ENCODE measurements at places on chromosomes 2 and 18.
A peak's percentile ranks its signal among the peaks of the same experiment; 100 is the strongest.

DNA sequence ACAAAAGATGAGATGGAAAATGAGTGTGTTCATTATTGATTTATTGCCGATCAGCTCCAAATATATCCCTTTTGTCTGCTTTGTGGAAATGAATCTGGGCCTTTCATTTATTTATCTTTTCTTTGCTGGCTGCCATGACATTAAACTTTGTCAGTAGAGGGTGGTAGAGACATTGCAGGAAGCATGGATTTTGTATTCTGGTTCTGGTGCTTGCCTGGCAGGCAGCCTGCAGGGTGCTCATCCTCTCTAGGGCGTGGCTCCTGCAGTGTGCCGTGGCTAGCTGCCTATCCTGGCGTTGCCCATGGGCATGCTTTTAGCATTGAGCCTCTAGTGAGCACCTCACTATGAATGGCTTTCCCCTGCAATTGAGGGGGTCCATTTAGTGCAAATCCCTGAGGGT, 593.1 kb downstream of the RNF144A start:
- no peak for DNase-seq

- no peak for DNase-seq
These were observed 121.5 kb downstream of the WDSUB1 start for GRCh38 chr2:159165048-159165447.

- no peak for DNase-seq
These were observed 1.4 kb downstream of the FZD5 start for GRCh38 chr2:207768168-207768865.

DNA sequence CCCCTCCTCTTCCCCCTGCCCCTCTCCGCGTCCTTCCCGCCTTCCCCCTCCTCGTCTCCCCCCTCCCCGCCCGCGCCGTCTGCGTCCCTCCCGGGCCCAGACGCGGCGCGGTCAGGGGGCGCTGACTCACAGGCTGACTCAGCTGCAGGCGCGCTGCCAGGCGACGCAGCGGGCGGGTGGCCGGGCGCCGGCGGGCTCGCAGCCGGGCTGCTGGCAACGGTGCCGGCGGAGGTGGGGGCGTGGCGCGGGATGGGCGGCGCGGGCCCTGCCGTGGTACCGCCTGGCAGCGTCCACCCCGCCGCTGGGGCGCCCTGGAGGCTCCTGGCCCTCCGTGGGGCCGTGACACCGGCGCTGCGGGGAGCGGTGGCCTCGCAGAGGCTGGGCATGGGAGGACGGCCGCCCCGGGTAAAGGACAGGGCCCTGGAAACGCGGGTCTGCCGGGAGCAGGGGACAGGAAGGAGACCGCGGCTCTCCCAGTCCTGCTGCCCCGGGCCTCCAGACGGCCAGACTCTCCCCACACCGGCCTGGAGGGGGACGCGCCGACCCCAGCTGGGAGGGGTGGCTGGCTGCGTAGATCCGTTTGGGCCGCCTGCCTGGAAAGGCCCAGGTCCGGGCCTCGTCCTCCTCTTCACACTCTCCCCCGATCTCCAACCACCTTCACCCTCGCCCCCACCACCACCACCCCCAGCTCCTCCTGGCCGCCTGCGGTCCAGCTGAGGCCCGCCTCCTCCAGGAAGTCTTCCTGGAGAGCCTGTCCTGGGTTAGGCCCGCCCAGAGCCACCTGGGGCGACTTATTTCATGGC, 10.0 kb upstream of the PROC start:
- DNase-seq = peak; percentile 91

DNA sequence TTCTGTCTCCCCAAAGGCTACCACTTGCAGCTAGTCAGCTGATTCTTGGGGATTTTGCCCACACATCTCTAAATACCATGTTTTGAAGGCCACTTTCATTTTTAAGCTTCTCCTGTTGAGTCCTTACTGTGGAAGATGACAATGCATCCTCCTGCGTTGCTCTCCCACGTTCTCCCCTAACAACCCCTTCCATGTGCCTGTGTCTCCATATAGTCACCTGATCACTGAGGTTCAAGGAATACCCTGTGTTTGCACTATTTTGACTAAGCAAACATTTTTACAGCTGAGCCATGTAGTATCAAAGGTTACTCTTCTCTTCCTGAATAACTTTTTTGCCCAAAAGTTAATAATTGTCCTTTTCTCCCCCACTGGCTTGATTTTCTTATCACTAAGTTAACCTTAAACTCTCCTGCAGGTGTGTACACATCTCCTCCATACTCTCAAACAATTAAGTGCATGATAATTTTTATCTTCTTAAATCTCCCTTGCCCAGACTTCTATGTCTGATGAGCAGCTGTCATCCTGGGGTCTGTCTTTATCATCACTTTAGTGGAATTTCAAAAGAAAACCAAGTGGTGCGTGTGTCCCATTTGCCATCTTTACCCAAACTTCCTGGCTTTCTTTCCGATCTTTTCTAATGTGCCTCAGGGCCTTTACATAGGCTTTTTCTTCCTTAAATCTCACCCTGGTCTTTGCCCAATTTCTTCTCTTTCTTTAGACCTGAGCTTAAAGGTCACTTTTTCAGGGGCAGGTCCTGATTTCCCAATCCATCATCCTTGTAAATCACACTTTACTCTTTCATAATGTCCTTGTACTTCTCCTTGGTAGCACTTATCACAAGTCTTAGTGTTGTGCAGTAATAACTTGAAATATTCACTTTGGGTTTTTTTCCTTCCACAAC, 85.2 kb upstream of the SPATS2L start:
- DNase-seq = no peak

DNA sequence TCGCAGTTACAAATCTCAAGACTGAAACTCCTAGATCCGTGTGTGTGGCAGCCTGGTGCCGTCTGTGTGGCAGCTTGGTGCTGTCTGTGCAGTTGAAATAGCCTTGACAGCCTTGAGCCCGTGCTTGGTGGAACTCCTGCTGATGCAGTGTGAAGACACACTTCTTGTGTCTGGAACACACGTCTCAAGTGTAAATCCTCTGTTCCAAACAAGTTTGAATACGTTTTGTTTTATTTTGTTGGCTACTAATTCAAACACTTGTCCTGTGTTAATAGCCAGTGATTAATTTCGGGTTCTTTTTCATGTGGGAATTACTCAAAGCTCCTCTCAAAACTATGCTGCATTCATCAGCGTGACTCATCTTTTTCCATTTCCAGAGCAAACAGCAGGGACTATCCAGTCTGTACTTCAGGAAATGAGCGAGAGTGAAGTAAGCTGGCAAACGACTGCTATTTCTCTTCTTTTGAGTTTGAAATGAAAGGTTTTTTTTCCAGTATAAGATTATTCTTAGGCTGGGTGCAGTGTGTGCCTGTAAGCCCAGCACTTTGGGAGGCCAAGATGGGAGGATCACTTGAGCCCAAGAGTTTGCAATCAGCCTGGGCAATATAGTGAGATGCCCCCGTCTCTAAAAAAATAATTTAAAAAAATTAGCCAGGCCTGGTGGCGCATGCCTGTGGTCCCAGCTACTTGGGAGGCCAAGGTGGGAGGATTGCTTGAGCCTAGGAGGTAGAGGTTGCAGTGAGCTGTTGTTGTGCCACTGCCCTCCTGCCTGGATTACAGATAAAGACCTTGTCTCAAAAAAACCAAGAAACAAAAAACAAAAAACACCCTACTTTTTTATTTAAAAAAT, 152.9 kb downstream of the SPP2 start:
- DNase-seq = no peak

DNA sequence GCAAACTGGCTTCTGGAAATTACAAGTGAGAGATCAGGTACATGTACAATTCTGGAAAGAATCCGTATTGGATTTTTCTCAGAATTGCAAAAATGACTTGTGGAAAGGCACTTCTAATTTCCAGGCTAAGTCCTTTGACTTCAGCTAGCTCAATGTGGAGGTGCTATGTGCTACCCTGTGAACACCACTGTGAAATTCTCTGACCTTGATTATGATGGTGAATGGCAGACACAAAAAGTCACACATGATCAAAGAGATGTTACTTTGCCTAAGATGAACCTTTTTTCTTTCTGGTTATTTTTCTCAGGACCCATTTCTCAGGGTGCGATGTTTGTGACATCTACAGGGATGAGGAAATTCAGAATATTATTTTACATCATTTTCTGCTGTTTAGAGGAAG, 856.6 kb upstream of the VRK2 start:
- DNase-seq = no peak

- DNase-seq = no peak
These were observed 73.1 kb downstream of the CPO start for GRCh38 chr2:207012461-207012860.

DNA sequence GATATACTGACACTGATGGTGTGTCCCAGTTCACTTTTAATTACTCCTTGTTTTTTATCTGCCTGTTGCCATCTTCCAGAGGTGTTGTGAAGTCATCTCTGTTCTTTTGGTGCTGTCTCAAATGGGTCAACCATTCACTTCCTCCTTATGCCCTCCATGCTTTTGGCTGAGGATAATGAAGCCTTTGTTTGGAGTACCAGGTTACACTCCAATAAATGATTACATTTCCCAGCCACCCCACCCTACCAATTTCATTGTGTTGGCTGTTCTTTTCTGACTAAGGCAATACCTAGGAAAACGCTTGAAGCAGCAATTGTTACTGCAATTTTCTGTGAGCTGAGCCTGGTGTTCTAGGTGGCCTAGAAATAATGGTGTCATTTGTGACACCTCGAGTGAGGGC, 29.8 kb upstream of the ACTG2 start:
- no peak for DNase-seq

DNA sequence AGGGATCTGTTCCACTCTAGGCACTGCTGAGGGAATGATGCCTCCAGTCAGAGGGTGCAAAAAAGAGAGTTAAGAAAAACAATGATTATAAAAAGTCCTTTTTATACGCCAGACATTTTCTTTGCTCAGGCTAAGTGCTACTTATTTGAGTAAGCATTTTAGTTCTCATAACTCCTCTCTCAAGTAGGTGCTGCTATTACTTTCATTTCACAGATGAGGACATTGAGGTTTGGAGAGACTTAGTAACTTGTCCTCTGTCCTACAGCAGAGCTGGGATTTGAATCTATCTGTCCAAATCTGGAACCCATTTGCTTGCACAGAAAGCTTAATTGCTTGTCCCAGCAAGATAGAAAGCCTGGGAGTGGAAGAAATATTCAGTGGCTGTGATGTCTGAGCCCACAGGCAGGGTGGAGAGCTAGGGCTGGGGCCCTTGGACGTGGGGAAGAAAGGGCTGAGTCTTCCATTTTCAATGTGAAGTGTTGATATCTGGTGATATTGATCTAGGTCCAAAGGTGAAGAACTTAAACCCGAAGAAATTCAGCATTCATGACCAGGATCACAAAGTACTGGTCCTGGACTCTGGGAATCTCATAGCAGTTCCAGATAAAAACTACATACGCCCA, 5.8 kb downstream of the IL37 start:
- DNase-seq = no peak

GRCh38 chr2:21438949-21439348, 315.2 kb downstream of the TDRD15 start:
- no peak for DNase-seq

- no peak for DNase-seq
These were observed 142.3 kb upstream of the ITGA6 start for GRCh38 chr2:172285010-172285621.

- no peak for DNase-seq
These were observed 604.3 kb upstream of the CDH7 start for GRCh38 chr18:65146482-65147021.

- DNase-seq = no peak
These were observed 2.7 kb downstream of the NCK2 start for GRCh38 chr2:105747254-105747894.

DNA sequence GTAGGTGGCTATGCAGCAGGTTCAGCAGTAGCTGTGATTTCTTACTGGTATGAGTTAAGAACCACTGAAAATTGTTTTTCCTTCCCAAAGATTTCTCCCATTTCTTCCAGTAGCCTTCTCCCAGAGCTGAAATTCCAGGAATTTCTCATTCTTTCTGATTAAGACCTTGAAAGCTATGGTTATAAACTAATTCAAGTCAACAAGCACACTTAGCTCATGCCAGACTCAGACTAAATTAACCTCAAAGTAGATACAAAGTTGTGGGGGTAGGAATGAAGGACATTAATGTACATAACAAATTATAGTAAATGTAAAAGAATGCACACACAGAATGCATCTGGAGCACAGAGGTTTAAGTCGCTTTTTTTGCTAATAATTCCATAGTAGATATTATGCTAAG, 103.6 kb upstream of the SOX11 start:
- no peak for DNase-seq

GRCh38 chr2:216320852-216321251, 51.4 kb downstream of the MARCHF4 start:
- no peak for DNase-seq

DNA sequence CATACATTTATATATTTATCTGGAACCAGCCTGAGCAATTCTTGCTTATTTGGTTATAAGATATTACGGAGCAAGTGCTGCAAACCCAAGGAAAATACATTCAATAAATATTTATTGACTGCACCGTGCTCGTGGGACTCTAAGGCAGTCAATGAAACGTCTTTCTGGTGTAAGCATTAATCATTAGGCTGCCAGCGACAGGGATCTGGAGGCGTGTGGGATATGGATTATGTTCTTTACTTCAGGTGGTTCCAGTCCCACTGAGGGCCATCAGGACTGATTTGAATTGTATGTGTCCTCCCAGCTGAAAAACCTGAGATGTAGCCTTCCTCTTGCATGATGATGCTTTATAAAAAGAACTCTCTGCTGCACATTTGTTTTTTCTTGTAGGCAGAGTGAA, 75.4 kb downstream of the TACR1 start:
- no peak for DNase-seq

- no peak for DNase-seq
These were observed 692.2 kb upstream of the LINC00305 start for GRCh38 chr18:64840911-64841701.

DNA sequence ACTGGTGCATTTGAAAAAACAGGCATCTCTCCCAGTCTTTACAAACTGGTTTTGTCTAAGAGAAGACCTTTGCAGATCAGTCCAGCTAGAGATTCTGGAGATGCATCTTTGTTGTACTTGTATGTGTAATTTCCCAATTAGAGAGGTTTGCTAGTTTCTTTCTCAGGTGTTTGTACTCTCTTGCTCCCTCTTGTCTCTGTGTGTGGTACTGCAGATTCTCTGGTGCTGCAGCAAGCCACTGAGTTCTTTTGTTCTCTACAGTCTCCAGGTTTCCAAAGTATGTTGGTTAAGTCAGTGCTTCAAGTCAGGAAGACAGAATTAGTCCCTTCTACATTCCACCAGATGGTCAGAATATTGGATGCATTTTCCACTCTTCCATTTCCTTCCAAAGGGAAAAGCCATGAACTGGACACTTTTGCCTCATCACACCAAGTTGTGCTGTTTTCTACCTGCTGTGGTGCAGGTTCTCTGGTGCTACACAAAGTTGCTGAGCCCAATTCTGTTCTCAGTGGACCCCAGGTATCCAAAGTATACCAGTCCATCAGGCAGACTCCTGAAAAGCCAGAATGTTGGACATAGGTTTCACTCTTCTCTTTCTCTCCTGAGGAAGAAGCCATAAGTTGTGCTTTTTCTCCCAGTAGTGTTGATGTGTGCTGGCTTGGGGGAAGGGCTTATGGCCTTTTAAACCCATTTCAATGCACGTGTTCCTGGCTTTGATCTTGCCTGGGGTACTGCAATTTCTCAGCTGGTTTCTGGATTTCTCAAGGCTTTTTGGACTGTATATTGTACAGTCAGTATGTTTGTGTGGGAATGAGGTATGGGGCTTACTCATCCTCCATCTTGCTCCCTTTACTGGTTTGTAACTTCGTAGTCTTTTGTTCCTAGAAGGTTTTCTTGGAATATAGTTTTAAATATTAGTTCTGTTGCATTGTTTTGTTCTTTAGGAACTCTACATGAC, 29.8 kb downstream of the EPC2 start:
- no peak for DNase-seq

- DNase-seq = no peak
These were observed 153.2 kb downstream of the HAUS1 start for GRCh38 chr18:46257366-46257765.

- DNase-seq = no peak
These were observed 1.0 kb upstream of the ESPNL start for GRCh38 chr2:238098901-238099713.

GRCh38 chr2:150030436-150031190, 443.0 kb upstream of the MMADHC start:
- no peak for DNase-seq
